NCI-H2081 treated with DMSO at 0.1 percent for 48 hours (cell line): ENCODE measurements at places on chromosomes 3 and 15.
A peak's percentile ranks its signal among the peaks of the same experiment; 100 is the strongest.

GRCh38 chr15:74854453-74855022 lies 11.6 kb upstream of the ULK3 start:
- DNase-seq, result no peak

DNA sequence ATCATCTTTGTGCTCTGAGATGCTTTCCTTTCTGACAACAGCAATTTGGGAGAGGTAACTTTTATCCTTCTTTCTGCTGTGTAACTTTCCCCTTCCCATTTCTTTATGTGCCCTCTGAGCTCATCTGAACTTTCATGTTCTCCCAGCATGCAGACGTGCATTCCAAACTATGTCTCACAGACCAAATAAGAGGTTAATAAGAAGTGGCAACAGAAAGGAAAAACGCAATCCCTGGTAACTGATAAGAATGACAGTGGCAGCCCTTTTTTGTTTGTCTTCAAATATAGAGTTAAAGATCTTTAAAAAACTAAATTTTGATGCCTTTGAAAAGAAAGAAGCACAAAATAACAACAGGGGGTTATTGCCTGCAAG lies 533.4 kb downstream of the FOXP1 start:
- no peak for DNase-seq

DNA sequence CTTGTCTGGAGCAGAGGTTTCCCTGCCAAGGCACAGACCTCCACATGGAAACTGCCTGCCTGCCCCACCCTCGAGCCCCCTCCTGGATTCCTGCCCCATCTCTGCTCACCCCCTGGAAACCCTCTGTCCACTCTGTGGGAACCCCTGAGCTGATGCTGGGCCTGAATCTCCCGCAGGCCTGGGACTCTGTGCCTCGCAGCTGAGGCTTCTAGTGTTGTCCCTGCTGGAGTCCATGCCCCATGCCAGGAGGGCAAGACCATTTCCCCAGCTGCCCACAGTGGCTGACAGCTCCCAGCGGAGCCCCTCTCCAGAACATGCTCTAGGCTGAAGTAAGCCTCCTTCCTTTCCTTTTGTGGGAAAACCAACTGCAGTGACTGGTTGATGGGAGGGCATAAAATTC lies 46.9 kb downstream of the SRGAP3 start:
- no peak for DNase-seq

- no peak for DNase-seq
Observed at GRCh38 chr3:105559856-105560255, 193.1 kb downstream of the ALCAM start.

- no peak for DNase-seq
Observed at GRCh38 chr15:89790661-89791060, 14.5 kb downstream of the MESP2 start.

- DNase-seq, result no peak
Observed at GRCh38 chr15:92480361-92480760, 86.7 kb downstream of the ST8SIA2 start.

DNA sequence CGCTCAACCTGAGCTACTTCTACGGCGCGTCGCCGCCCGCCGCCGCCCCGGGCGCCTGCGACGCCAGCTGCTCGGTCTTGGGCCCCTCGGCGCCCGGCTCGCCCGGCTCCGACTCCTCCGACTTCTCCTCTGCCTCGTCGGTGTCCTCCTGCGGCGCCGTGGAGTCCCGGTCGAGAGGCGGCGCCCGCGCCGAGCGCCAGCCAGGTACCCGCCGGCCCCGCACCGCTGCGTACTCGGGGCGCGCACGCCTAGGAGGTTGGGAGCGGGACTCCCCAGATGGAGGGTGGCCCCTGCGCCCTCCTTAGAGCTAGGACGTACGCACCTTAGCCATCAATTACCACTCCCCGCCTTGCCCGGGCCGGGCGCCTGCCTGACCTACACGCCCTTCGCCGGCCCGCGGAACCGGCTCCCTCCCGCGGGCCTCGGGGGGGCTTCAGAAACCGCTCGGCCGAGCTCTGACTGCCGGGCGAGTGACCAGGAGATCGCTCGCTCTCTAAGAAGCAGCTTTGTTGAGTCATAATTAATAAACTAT lies 466 bp downstream of the NFKBIZ start:
- no peak for DNase-seq

DNA sequence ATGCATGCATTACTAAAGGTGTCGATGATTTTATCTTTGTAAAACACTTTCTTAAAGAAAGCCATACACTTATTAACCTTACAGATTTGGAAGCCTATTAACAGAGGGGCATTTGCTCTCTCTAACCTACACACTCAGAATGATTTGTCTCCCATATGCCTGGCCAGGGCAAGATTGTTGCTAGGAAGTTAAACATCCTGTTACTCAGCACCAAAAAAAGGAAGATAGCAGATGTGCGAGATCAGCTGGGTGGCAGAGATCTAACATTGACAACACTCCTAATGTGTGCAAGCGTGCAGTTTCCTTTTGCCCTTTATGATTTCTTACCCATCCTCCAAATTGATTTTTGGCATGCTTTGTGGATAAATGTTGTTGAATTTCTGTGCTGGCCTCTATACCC lies 73.9 kb upstream of the TMEM108 start:
- no peak for DNase-seq

- DNase-seq, result no peak
Observed at GRCh38 chr3:69562020-69562419, 176.1 kb upstream of the FRMD4B start.

DNA sequence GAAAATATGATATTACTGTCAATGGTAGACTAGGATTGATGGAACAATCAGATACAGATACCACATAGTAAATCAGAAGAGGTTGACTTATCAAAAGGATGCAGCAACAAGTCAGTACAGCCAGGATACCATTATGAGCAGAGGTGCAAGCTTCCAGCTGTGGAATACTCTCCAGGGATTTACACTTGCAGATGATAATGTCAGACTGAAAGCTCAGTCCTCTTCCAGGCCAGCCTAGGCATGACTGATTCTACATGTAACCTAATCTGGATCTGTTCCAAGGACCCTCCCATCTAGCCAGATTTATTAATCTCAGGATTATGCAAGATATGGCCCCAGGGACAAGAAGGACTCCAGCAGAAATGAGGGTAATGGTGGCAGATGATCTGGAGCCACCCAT lies 8.2 kb downstream of the FILIP1L start:
- no peak for DNase-seq

DNA sequence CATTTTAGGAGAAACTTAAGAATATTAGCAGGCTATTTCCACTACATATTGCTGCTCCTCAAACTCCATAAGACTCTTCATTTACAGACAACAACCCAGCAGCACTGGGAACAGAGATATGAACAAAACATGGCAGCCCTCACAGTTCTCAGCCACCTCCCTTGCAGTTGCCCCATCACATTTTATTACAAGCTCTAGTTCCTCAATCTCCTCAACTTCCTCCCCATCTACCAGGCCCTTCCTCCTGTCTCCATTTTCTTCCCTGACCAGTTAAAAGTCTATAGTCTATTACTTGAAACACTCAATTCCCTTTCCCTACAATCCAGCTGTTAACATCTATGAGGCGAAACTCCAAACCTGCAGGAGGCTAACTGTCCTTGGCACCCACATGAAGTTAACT lies 412.5 kb downstream of the TBC1D5 start:
- no peak for DNase-seq

GRCh38 chr3:175163686-175164085 lies 304.6 kb downstream of the NAALADL2 start:
- DNase-seq, result peak; percentile 93

DNA sequence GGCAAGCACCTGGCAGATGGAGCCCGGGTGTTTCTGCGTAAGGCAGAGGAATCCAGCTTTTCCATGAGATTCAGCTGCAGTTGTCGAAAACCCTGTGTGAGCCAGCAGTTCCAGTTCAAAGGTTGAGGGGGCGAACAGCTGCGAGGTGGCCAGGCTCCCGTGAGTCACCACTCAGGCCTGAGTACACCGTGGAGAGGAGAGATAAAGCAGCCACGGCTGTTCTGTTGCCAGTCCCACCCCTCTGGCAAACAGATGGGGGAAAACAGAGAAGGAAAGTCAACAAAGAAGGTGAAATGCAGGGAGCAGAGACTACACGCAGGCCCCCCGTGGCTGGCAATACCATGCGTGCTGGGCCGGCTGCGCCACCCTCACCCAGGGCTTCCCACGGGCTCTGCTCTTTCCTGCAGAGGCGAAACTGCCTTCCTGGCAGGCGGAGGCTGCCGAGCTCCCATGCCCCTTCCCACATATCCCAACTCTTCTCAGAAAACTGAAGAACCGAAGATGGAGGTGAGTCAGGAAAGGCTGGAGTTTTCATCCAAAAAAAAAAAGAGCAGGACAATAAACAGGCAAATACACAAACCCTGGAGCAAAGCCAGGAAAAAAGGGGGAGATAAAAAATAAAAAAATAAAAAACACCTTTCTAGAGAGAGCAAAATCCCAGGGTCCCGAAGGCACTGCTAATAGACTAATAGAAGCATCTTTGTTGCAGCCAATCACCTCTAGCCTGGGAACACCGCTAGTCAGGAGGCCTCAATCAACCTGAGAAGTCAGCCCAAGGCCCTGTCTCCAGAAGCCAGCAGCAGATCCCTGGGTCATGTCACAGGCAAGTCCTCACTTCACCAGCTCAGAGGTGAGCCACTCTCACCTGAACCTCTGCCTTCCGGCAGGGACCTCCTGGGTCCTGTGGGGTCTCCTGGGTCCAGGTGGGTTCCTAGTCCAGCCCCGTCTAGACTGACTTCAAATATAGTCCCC lies 37.7 kb downstream of the FAM174B start:
- DNase-seq, result peak; percentile 43
